ENCODE measurements at places on chromosomes 16 and 17.
A peak's percentile ranks its signal among the peaks of the same experiment; 100 is the strongest.

DNA sequence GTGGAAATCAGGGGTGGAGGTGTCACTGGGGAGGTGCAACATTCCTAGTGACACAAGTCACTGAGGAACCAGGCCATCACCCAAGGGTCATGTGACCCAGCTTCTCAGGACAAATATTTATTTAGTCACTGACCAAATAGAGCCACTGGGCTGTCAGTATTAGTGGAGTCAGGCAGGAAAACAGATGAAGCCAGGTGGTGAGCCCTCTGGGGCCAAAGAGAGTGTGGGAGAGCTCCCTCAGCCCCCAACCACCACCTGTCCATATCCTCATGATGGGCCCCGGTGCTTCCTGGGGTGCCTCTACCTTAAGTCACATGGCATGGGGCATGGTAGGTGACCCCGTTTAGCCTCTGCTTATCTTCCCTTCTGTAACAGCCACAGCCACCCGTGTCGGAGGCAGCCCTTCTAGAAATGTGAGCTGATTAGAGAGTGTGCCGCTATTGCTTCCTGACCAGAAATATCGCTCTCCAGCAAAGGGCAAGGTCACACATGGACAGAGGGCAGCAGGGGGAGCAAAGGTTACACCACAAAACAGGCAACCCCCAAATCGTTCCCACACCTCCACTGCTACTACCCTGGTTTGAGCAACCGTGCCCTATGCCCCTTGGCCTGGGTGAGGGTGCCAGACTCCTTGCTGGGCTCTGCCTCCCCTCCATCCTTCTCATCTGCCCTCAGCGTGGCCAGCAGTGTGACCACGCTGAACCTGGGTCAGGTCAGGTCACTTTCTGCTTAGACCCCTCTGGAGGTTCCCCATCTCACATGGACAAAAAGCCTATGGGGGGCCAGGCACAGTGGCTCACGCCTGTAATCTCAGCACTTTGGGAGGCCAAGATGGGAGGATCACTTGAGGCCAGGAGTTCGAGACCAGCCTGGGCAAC, 8.6 kb upstream of the AKTIP start:
- DNase-seq, result no peak

- no peak for DNase-seq
Observed at GRCh38 chr17:47201166-47201565, 8.0 kb upstream of the MYL4 start.

DNA sequence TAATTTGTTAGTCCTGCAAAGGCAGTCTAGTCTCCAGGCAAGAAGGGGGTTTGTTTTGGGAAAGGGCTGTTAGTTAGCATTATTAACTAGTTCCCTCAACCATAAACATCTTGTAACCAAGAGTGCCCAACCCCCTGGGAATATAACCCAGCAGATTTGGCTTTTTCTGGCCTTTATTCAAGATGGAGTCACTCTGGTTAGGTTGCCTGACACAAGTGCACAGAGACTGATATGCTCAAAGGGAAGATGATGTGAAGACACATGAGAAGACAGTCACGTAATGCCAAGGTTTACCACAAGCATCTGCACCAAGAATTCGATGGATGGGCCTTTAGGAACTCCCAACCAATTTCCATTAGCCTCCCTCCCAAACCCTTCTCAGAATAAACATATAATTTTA, 3.9 kb upstream of the SCPEP1 start:
- no peak for DNase-seq

DNA sequence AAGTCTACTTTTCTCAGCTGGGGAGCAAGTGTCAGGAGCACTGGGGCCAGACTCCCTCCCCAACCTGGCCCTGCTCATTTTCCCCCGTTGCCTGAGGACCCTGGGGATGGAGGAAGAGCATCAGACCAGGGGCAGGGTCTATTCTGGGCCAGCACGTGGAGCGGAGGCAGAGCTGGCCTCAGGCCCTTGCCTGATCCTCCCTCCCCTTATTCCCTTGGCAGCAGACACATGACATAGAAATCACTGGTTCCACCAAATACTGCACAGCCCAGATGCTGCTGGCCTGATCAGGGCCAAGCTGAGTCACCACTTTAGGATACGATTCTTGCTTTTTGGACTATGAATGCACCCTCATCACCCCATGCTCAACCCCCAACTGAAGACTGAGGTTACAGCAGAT, 15.8 kb upstream of the AGRP start:
- DNase-seq, result no peak

- DNase-seq, result peak; percentile 35
Observed at GRCh38 chr16:57536306-57537193, at the start of gene CCDC102A. TSS of gene CCDC102A (minus strand) at chr16:57536571. CDS start at chr16:57529177, 7,394 bp downstream.

GRCh38 chr17:82019690-82020571, 2.7 kb downstream of the CENPX start:
- peak; percentile 46 for DNase-seq

GRCh38 chr16:55735120-55735781, 79.5 kb downstream of the SLC6A2 start:
- no peak for DNase-seq

- no peak for DNase-seq
Observed at GRCh38 chr17:56676810-56677209, 83.3 kb downstream of the NOG start.

- no peak for DNase-seq
Observed at GRCh38 chr16:75351183-75351582, 82.1 kb downstream of the CFDP1 start.

- DNase-seq, result no peak
Observed at GRCh38 chr16:82639263-82639662, 12.5 kb downstream of the CDH13 start.

- no peak for DNase-seq
Observed at GRCh38 chr16:2086812-2087747, 39.3 kb downstream of the TSC2 start.

- no peak for DNase-seq
Observed at GRCh38 chr16:80846680-80847079, 42.3 kb upstream of the CDYL2 start.

DNA sequence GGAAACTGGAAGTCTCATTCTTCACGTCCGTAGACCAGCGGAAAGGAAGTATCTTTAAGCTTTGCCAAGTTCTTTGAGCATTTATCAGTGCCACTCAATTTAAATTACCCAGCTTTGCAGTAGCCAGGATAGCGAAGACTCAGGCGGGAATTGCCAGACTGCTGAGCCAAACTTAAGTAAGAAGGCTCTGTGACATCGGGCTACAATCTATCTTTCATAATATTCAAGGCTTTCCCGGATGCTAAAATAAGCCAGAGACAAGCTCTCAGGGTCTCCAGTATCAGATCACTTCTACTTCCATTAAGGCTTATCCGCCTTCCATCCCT, 436 bp upstream of the BRIP1 start:
- no peak for DNase-seq

DNA sequence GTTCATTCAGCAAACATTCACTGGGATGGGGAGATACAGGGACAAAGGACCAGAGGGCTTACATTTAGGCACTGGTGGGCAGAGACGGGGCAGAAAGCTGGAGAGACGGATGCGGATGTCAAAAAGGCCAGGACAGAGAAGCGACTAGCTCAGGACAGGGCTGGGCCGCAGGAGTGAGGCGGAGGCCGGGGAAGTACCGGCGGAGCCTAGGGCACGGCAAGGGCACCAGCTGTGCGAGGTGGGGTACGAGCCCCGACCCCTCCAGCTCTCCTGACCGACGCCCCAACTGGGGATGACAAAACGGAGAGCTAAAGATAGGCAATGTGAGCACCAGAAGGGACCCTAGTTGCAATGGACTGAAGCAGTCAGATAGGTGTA, 3.9 kb upstream of the SGCA start:
- DNase-seq, result no peak

DNA sequence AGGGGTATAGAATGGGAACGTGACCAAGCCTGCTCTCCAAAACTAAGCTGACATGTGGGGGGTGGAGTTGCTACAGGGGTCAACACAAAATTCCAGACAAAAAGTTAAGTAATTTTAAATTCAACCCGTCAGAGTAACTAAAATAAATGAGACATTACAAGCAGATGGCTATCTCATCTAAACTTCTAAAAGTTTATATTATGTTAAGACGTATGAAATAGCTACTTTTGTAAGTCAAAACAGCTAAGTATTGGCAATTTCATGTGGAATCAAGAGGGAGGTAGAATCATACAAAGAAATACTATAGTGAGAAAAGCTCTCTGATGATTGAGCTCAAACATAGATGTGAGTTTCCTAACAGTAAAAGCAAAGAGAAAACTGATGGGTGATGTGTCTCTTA, 113.3 kb downstream of the HS3ST2 start:
- no peak for DNase-seq

DNA sequence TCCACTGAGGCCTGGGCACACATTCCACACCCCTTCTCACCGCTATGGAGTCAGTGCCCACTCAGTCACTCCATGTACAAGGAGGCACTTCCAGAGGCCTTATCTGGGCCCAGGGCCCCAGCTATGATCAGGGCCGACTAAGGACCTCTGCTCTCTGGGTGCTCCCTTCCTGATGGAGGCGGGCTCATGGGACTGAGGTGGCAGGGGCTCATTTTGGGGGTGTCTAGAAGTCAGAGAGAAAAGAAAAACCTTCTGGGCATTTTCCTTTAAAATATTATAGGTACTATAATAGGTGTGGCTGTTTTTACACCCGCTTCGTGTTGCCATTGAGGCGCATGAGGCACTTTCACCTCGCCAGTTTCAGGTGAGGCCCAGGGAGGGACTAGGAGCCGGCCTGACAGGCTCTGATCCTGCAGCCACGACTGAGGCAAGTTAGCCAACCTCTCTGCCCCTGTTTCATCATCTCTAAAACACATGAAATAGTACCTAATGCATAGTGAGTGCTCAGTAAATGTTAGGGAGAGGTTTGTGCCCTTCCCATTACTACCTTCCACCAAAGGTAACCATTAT, 14.4 kb downstream of the B9D1 start:
- DNase-seq, result no peak

DNA sequence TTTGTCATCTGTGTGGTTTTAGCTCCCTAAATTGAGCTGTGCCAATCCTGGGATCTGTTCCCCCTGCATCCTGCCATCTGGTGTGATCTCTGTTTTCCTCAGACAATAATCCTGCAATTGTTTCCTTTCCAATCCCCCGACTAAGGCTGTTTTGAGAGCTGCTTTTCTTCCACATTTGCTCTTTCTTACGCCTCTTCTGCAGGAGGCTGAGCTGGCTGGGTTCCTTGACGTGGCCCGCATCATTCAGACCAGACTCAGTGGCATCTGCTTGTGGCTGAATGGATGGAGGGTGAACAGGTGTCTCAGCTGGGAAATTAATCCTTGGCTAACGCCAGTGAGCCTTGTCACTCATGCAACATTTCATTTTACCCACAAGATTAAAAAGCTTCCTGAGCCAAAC, 9.8 kb upstream of the MED9 start:
- no peak for DNase-seq
